Stimulated activated CD4-positive, alpha-beta T cell treated with anti-CD3 and anti-CD28 coated beads, Interleukin-12 subunit alpha, Interleukin-12 subunit beta, amount 100 ng/mL, for 48 hours (primary cell): ENCODE measurements at places on chromosomes 6 and 20.

GRCh38 chr6:56004426-56004825 lies 129.0 kb upstream of the BMP5 start:
- no peak for DNase-seq

GRCh38 chr6:47414423-47415167 lies 63.0 kb upstream of the CD2AP start:
- DNase-seq: no peak

GRCh38 chr6:88538130-88538706 lies 372.1 kb upstream of the CNR1 start:
- DNase-seq: no peak

DNA sequence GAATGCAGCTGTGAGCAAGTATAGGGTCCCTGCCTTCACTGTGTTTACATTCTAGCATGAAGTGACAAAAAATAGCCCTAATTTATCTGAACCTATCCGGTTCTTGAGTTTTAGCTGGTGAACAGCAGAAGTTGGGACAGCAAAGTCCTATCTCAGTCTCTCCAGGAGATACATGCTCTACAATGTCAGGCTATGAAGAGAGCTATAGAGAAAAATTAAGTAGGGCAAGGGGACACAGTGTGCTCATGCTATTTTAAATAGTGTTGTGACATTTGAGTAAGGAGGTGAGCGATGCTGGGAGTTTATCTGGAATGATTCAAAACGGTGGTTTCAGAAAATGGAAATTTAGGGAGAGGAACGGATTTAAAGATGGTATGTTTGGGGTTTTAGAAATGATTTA lies 20.4 kb downstream of the SRPK1 start:
- DNase-seq: no peak

- DNase-seq: no peak
Measured at GRCh38 chr6:15338476-15338875, 92.6 kb downstream of the JARID2 start.
